ENCODE measurements at places on chromosomes 1 and 21.
A peak's percentile ranks its signal among the peaks of the same experiment; 100 is the strongest.

DNA sequence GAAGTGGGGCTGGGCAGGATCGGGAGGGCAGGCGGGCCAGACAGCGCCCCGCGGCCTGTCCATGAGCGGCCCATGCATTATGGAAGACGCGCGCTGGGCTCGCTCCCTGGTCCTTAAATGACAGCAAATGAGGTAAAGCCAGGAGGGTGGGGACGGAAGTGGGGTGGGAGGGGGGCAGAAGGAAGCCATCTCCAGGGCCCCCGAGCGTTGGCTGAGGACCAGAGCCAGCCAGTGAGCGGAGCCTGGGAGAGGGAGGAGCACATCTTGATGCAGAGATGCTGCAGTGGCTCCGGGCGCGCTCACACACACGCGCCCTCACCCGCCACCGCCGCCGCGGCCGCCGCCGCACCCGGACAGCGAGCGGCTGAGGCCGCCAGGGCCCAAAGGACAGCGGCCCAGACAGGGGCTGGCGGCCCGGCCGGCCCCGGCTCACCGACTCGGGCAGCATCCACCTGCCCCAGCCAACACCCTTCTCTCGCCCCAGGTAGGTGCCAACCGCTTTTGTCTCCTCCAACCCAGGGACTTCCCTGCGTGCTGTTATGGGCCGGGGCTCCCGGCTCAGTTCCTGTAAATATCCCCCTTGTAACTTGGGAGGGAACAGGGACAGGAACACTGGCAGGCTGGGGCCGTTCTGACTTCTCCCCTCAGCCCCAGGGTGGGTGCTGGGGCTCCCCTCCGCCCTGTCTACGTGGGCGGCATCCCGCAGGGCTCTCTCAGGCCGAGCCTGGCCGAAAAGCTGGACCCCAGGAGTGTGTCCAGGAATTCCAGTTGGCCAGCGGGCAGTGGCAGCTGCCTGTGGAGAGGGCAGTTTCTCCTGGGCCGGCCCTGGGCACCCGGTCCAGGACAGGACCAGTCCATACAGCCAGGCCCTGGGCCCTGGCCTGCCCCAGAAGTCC lies at the start of gene CNTN2:
Gene CNTN2 (plus strand): TSS at position 302 of the 896 bp plus-strand sequence. CDS start 9,974 bp downstream, outside the sequence.
- DNase-seq: no peak

- DNase-seq: no peak
Observed at GRCh38 chr21:36260802-36261201, 59.2 kb upstream of the MORC3 start.

DNA sequence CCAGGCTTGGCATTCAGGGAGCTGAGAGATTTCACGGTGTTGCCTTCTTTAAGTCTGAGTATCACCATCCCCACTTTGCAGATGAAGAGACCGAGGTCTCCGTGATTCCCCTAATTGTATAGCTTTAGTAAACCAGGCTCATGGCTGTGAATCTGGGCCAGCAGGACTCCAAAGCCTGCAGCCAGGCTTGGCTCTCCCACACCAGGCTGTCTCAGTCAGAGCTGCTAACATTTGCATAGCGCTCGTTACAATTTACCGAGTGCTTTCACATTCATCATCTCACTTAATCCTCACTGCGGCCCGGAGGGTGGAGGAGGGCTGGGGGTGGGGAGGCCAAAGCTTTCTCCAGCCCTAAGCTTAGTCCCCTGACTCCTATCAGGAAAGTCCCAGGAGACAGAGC lies 11.7 kb downstream of the C1orf94 start:
- no peak for DNase-seq

DNA sequence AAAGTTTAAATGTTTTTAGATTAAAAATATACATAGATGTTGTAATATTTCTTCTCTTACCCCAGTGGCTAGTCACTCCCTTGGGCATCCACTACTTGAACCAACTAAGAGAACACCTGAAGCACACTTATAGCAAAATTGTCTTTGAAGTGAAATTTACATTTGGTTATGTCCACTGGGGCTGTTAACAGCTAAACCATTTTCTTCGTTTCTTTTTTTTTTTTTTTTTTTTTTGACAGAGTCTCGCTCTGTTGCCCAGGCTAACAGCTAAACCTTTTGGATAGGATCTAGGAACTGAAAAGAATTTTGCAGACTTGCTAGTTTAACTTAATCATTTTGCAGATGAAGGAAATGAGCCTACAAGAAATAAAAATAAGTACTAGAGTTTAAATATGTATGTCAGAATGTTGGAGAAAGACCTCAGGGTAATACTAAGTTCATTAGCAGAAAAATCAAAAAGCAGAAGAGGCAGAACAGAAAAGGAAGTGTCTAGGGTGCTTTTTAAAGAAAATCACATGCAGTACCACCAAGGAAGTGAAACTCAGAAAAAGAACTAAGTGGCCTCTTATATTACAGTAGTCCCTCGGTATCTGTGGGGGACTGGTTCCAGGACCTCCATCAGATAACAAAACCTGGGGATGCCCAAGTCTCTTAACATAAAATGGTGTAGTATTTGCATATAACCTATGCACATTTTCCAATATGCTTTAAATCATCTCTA lies 11.8 kb downstream of the DRAM2 start:
- no peak for DNase-seq

DNA sequence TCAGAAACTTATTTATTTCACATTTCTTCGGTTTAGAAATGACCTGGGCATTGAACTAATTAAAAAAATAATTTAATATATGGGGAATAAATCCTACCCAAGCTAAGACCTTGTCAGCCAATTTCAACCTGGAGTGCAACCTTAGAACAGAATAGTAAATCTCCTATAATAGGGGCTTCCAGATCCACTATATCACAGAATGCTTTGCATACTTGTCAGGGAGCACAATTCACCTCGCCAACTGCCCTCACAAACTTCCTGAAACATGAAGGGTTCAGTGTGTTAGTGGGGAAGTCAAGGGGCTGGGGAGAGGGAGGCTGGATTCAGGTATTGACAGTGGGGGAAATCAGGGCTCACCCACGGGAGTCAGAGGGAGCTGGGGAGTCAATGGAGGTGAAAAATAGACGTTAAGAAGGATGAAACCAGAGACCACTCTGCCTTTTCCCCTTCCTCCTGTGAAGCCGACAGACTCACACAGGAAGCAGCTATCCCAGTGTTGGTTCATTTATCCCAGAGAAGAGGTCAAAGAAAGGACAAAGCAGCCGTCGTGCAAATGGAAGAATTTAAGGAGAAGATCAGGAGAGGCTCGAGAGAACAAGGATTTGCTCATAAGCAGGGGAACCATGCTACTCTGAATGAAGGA lies 453.3 kb downstream of the NUF2 start:
- peak; percentile 49 for DNase-seq

Data from fibroblast of skin of right biceps (primary cell).